ENCODE measurements at places on chromosomes 13 and 19. TPM values are rescaled to one million over a fixed set of nuclear protein-coding genes. Genes with fewer than 3 reads are reported as not detected.

CD37 gene
- total RNA-seq, result 2.6 TPM

PDE4A gene
- 9.9 TPM for total RNA-seq

CABP5 gene
- not detected for total RNA-seq

OR7A5 gene
- total RNA-seq, result not detected

HPN gene
- total RNA-seq, result 7.2 TPM

CCDC70 gene
- total RNA-seq, result not detected

FUT6 gene
- not detected for total RNA-seq

DCLK1 gene
- total RNA-seq, result 4.7 TPM

EGLN2 gene
- 41.7 TPM for total RNA-seq

ERCC2 gene
- 11.2 TPM for total RNA-seq

ZNF77 gene
- total RNA-seq, result 1.7 TPM

Data from right atrium auricular region (tissue), 2 donors.